Natural killer cell (primary cell): ENCODE measurements at places on chromosomes 5 and 9.

- no peak for DNase-seq
Observed at GRCh38 chr5:1343931-1344901, 683 bp downstream of the CLPTM1L start.

- DNase-seq: no peak
Observed at GRCh38 chr5:135462304-135462703, 10.2 kb upstream of the TIFAB start.

DNA sequence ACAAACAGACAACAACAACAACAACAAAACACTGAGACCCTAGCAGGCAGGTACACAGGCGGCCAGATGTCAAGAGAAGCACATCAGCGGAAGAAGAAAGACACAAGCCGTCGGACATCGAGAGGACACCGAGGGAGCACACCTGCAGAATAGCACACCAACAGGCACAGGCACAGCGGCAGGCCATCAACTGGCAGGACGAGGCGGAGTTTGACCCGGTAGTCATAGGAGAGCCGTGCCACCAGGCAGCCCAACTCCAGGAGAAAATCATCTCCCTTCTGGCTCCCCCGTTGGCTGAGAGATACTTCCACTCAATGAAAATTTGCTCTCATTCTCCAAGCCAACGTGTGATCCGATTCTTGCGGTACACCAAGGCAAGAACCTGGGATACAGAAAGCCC lies 352.1 kb upstream of the IZUMO3 start:
- DNase-seq: no peak

GRCh38 chr9:114233491-114234185 lies 78.3 kb downstream of the COL27A1 start:
- no peak for DNase-seq

DNA sequence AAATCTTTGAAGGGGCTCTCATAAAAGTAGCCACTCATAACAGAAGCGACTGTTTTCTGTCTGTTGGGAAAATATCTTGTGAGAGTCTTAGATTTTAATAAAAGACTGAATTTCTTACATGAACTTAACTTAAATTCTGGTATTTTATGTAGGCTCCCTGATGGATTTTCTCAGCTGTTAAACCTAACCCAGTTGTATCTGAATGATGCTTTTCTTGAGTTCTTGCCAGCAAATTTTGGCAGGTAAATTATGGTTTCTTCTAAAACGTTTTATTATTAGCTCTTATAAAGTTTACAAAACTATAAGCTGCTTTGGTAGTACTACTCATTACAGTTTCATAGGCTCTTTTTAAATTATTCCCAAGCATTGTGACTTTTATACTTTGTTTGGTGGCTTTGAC lies 87.0 kb downstream of the ERBIN start:
- DNase-seq: no peak

GRCh38 chr9:69696802-69697201 lies 24.6 kb upstream of the APBA1 start:
- no peak for DNase-seq

- no peak for DNase-seq
Observed at GRCh38 chr5:157540707-157541446, 34.7 kb downstream of the ADAM19 start.

- no peak for DNase-seq
Observed at GRCh38 chr5:180026734-180027458, 44.7 kb downstream of the RNF130 start.

DNA sequence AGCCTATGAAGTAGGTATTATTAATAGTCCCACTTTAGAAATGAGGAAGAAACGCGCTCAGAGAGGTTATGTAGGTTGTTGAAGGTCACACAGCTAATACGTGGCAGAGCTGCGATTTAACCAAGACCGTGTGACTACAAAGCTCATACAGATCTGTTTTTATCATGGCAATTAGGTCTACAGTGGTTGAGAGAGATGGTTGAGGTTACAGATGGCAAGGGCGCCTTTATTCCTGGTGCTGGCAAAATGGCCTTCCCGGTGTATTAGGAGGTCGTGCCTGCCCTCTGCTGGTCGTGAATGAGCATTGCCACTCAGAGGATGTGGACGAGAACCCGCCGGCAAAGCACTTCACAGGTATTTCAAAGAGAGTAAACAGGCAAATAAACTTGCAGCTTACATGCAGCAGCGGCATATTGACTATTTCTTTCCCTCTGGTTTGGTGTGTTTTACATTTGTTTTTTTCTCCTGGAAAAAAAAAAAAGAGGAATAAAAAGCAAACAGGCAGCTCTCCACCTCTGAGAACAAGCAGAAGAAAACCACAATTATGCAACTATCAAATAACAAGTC lies 65.3 kb upstream of the EGFLAM start:
- DNase-seq: peak; percentile 24

DNA sequence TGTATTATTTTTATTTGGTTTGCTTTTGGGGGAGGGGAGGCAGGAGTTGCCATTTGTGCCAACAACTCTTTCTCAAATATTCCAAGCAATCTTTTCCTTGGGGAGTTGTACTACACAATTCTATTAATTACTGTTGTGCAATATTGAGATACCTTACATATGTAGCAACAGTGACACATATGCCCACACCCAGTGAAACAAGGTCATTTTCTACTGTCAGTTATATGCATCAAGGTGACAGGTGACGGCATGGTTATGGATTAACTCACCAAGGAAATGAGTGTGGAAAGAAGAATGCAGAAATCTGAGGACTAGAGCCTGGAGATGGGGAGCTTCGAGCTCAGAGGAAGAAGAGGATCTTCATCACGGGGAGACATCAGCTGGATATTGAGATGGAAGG lies 17.9 kb upstream of the MSMP start:
- no peak for DNase-seq

DNA sequence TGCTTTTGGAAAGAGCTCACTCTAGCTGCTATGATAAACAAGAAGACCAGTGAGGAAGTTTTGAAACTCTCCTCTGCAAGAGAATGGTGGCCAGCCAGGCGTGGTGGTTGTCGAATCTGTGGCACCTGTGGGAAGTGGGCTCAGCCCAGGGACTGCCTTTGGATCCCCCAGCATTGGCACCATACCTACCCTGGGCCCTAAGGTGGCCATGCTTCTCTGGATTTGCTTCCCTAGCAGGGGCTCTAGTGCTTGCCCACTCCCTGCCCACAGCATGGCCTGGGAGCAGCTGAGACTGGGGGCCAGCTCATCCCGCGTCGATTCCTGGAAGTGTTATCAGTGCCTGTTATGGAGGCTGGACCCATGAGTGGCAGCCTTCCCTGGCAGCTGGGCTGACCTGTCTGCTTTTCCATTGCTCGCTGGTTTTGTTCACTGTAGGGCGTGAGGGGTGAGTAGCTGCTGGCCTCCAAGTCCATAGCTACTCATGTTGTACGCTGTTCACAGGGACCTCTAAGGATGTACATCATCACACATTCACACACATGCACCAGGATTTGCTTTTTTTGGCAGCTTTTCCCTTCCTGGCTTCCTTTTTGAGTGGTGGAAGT lies 2.3 kb downstream of the SLC22A4 start:
- DNase-seq: no peak

GRCh38 chr5:10602031-10602806 lies 38.3 kb downstream of the ANKRD33B start:
- no peak for DNase-seq

GRCh38 chr9:8633784-8634183 lies 834.2 kb upstream of the DMAC1 start:
- no peak for DNase-seq

DNA sequence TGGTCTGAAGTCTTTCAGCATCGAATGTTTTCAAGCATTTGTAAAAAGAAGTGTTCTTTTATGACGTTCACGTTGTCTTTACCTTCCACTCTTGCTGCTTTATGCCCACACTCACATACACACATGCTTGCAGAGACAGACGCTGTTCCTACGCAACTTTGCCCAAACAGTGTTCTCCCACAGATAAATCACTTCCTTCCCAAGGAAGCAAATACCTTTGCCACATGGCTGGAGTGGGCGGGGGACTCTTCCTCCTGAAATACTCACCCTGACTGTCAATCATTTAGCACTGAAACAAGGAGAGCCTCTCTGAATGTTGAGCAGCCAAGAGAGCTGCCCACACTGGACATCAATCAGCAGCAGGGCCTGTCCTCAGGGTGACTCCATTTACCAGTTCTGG lies 22.4 kb upstream of the ASTN2 start:
- no peak for DNase-seq

DNA sequence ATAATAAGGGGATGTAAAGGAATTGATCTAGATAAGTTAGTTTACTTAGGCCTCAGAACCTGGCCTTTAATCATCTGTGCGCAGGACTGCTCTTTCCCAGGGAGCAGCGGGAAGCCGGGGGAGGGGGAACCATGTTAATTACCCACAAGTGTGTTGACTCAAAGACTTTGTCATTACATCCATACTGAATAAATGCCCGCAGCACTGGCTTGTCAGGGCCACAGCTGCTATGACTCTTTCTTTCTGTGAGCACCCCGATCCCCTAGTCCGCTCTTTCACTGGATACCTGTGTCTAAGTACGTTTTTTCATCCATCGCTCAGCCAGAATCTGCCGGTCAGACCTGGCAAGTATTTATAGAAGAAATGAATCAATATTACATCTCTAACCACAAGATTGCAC lies 249.3 kb upstream of the DMRT1 start:
- no peak for DNase-seq
